ENCODE measurements at places on chromosomes 3 and 15.

GRCh38 chr3:43180027-43180426 lies 74.1 kb upstream of the POMGNT2 start:
- no peak for DNase-seq

DNA sequence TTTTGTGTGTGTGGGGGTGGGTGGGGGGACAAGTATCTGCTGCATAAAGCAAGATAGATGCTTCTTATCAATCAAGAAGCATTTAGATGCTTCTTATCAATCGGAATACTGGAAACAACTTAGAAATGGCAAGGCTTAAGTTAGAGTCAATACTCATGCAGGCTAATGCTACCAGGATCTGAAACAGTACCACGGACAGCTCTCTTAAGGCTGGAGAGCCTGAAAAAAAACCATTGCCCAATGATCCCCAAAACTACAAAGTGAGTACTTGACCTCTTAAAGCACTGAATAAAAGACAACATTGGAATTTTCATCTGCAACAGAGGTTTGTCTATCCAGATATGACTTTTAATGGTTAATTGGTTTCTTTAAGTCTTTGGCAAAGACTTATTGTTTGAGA lies 262.3 kb downstream of the GAP43 start:
- DNase-seq, result no peak

GRCh38 chr3:1404270-1404962 lies 311.6 kb downstream of the CNTN6 start:
- DNase-seq, result no peak

- no peak for DNase-seq
Measured at GRCh38 chr3:108008931-108009639, 81.7 kb downstream of the CD47 start.

GRCh38 chr15:56736881-56737707 lies 3.8 kb upstream of the ZNF280D start:
- DNase-seq, result no peak

GRCh38 chr3:190319660-190320059 lies 2.6 kb downstream of the CLDN1 start:
- DNase-seq, result no peak

DNA sequence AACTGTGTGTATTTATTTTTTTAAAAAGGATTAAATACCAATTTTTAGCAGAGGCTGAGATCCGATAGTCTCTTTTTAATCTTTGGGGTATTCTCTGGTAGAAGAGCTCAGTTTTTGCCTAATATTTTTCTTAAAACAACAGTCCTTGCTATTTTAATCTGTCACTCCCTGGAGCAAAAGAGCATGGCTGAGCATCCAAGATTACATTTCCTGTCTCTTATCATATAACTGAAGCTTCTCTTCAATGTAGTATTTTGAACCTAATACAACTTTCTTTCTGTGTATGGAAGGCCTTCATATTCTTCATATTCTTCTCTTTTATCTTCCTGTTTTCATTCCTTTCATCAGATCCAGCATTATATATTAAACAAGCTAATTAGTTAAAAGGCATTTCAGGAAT lies 293.7 kb downstream of the NSUN3 start:
- DNase-seq, result no peak

DNA sequence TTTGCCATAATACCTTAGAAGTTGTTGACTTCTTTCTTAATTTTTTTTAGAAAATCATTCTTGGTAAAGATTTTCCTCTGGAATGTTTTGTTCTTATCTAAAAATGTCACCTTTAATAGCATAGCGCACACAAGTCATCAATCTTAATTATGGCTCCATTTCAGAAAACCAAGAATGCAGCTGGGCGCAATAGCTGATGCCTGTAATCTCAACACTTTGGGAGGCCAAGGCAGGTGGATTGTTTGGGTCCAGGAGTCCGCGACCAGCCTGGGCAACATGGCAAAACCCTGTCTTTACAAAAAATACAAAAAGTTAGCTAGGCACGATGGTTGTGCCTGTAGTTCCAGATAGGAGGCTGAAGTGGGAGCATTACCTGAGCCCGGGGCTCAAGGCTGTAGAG lies 125.6 kb upstream of the EOMES start:
- DNase-seq, result no peak

GRCh38 chr3:126539558-126540250 lies 15.7 kb downstream of the CHST13 start:
- no peak for DNase-seq

DNA sequence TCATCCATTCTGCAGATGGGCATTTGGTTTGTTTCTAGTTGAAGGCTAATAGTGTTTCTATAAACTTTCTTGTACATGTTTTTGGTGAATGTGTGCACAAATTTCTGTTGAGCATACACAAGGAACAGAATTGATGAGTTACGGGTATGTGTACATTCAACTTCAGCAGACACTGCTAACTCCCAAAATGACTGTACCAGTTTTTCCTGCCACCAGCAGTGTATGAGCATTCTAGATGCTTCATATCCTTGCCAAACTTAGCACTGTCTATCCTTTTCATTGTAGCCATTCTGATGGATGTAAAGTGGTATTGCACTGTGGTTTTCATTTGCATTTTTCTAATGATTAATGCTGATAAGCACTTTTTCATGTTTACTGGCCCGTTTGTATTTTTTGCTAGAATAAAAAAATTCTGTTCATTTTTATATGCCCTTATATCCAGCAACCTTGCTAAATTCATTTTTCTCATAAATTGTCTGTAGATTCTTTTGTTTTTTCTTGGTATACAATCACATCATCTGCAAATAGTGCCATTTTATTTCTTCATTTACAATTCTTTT lies 110.2 kb downstream of the ATP1B3 start:
- DNase-seq, result no peak

DNA sequence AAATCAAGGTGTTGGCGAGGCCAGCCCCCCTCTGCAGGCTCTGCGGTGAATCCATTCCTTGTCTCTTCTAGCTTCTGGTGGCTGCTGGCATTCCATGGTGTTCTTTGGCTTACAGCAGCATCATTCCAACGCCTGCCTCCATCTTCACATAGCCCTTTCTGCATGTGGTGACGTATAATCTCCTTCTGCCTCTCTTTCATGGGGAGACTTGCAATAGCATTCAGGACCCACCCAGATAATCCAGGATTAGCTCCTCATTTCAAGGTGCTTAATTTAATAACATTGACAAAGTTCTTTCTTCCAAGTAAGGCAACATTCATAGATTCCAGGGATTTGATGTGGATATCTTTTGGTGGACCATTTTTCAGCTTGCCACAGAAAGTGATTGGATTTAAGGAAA lies 35.8 kb downstream of the ISG20 start:
- DNase-seq, result no peak

DNA sequence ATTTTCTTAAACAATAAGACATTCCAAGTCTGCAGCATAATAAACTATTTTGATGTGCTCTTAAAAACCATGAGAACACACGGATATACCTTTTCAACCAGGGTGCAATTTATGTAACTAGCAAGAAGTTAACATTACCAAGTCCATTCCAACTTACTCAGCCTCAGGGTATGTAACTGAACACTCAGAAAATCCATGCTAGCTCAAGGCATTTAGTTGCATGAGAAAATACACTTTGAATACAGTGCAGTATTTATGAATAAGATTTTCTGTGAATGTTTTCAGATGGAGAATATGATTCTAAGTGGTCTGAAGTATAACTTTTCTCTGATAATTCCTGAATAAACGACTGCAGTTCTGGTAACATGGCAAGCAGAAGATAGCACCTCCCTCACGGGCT lies 124.3 kb downstream of the SNRK start:
- no peak for DNase-seq

GRCh38 chr15:70556151-70556741 lies 207.1 kb downstream of the UACA start:
- DNase-seq, result no peak

DNA sequence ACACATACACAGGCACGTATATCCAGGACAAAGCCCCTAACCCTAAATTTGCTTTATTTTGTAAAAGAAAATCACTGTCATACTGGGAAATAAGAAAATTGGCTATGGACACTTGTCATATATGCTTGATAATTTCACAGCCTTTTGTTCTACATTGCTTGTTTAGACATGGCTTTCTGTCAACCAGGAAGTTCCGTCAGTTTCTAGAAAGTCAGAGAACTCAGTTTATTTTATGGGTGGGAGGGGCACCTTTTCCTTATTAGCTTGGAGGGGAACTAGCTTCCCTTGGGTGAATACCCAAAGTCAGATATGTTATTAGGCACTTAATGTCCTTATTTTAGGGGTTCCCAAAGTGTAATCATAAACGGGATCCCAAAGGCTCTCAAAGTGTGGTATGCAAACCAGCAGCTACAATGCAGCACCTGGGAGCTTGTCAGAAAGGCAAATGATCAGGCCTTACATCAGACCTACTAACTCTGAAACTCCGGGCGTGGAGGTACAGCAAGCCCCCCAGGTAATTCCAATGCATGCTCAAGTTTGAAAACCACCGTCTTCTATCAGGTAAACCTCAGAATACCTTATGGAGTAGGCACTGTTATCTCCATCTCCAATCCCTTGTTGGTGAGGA lies 50.1 kb downstream of the CADPS start:
- DNase-seq, result no peak

DNA sequence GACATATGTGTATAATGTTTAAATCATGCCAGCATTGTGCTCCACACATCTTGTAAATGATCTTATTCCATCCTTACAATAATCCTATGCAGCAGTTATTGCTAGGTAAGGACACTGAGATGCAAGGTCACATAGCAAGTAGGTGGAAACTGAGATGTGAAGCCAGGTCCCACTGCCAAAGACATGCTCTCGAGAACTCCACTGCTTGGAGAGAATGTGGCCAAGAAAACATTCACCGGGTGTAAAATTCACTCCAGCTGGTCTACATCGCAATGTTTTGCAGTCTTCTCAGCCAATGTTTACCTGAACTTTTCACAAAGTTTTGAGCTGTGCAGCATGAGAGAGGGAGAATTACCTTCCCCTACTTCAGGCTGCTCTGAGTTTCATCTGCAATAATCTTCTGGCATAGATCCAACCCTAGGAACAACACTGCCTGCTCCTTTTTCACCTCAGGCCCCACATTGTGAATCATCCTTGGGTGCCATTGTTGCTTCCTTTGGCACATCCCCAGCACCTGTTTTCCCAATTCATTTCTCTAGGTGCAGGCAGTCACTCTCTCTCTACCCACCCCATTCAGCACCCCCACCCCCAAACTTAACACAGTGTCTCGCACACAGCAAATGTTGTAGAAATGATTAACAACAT lies 53.5 kb upstream of the PRTG start:
- no peak for DNase-seq

DNA sequence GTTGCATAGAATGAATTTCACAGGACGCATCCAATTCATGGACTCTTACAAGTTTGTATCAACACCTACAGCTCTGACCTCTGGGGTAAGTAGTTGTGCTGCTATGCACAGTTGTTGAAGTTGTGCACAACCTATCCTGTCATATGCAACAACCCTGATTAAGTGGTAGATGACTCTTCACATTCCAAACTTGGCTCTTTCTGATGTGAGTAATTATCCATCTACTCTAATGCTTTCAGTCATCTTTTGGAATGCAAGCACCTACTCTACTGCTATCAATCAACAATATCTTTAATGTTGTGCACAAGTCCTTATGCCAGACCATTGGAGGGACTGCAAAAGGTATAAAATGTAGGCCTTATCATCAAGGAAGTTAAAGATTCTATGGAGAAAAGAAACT lies 921.4 kb downstream of the MCTP2 start:
- DNase-seq, result no peak

DNA sequence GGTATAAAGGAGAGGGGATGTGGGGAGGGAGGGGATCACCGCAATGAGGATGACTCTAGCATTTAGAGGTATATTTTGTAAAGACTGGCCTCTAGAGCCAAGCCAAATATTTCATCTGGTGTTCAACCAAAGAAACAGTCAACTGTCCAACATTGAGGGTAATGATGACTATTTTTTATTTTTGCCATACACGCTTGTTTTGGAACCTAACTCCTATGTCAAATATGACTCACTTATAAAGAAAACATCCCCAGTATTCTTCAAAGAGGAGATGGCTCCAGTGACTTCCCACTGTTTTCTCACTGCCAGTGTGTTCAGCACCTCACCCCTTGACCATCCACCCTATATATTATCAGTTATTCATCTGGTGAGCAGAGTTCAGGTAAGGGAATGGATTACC lies 77.3 kb downstream of the WNT5A start:
- DNase-seq, result no peak

DNA sequence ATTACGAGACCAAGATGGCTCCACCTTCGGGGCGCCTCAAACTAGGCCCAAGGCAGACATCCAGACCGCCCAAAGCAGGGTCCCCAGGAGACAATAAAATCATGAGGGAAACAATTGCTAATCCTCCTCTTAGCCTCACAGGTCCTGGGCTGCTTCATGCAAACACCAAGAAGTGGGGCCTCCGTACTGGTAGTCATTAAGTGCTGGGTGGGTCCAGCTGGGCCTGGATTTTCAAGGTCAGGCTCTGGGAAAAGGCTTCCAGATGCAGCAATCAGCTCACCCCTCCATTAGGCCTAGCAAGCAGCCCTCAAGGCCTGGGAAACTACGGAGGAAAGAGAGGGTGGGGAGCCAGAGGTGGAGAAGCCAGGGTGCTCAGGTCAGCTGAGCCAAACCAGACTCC lies 634 bp downstream of the FBXL22 start:
- DNase-seq, result no peak

- DNase-seq, result no peak
Measured at GRCh38 chr3:65170390-65171042, 482.7 kb upstream of the ADAMTS9 start.

DNA sequence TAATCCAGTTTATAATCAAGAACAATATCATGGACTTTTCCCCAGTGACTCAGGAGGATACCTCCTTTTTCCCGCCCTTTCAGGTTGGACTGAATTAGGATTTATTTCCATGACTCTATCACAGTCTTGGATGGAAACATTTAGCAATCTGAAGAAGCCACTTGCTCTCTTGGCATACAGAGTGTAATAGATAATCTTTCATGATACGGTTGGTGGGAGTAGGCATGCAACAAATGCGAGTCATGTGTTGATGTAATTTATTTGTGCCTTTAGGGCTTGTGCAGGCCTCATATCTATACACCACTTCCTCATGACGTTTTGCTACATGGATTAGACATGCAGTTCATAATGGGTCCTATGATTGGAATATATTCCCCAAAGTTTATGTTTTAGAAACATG lies 54.2 kb upstream of the MCTP2 start:
- no peak for DNase-seq

DNA sequence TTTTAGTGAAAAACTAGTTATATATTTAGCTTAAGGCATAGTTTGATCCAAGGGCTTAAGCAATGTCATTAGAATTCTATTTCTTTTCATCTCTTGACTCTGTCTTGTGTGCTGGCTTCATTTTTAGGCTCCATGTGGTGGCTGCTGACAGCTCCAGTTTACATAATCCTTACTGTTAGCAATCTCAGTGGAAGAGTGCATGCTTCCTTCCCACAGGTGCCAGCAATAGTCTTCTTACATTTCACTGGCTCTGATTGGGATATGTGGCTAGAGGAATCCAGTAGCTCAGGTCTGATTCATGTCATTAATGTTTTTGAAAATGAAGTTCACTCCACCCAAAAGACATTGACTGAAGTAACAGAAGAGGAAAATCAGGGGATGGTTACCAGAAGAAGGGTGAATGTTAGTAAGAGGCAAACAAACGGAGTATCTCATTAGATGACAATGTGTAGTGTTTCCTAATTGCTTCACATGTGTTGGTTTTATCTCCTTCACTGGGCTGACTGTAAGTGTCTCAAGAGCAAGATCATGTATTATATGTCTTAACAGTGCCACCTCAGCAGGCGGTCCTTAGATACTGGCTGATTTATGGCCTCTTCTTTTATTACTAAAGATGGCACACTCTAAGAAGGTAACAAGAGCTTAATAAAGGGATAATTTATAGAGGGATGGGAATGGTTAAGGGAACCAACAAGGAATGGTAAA lies 25.6 kb upstream of the TCF12 start:
- DNase-seq, result no peak

GRCh38 chr3:23239211-23240068 lies 36.3 kb downstream of the UBE2E2 start:
- DNase-seq, result no peak
